IMR-90 (cell line): ENCODE measurements at places on chromosomes 5 and 9. TPM values are rescaled to one million over a fixed set of nuclear protein-coding genes. Genes with fewer than 3 reads are reported as not detected.

DNA sequence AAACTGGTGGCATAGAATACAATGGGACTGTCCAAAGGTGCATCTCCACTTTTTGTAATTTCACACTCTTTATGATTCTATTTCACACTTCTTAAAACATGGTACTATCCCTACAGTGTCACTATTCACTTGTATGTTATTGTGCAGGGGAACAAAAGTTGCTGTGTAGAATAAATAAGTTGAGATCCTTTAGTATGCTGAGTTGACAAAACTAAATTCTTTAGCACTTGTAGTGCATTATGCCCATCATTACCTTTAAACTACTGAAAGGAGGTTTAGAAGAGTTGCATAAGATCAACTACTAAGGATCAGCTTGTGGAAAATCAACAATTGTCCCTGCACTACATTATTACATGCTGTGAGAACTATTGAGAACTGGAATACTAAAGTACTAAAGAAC, 1380.9 kb downstream of the PTPRD start:
- DNase-seq, result no peak
- H3K36me3 ChIP-seq, result no peaks in the 10 kb centered on the region

- H3K27me3 ChIP-seq, result no peaks in the 10 kb centered on the region
- DNase-seq, result no peak
- H3K4me3 ChIP-seq, result no peak overlapping the region
- H3K4me1 ChIP-seq, result no peaks in the 10 kb centered on the region
- no peaks in the 10 kb centered on the region for H3K36me3 ChIP-seq
Observed at GRCh38 chr9:79512251-79512650, 59.5 kb upstream of the TLE4 start.

DNA sequence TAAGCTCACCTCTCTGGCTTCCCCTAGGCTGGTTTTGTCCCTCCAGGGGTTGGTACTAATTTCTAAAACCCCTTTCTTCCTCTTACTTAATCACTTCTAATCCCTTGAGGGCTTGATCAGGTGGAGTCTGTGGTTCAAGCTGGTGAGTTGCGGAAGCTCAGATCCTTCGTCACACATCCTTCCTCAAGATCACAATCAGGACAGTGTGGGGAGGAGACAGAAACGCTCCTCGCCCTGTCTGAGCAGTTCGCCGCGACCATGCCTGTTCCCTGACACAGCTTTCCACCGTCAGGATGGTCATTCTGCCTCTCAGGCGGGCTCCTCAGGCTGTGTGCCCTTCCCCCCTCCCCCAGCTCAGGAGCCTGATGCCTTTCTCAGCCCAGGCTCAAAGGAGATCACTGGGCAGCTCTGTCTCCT, 24.3 kb downstream of the CPLX2 start:
- no peak overlapping the region for H3K27ac ChIP-seq

GRCh38 chr5:172417983-172418630, 36.2 kb downstream of the SH3PXD2B start:
- no peaks in the 10 kb centered on the region for H3K27me3 ChIP-seq
- H3K36me3 ChIP-seq, result peaks cover 28% of the 10 kb centered on the region; the same call in 1 of the 2 replicates
- peaks cover 30% of the 10 kb centered on the region for H3K4me1 ChIP-seq
- H3K4me3 ChIP-seq, result no peak overlapping the region

DNA sequence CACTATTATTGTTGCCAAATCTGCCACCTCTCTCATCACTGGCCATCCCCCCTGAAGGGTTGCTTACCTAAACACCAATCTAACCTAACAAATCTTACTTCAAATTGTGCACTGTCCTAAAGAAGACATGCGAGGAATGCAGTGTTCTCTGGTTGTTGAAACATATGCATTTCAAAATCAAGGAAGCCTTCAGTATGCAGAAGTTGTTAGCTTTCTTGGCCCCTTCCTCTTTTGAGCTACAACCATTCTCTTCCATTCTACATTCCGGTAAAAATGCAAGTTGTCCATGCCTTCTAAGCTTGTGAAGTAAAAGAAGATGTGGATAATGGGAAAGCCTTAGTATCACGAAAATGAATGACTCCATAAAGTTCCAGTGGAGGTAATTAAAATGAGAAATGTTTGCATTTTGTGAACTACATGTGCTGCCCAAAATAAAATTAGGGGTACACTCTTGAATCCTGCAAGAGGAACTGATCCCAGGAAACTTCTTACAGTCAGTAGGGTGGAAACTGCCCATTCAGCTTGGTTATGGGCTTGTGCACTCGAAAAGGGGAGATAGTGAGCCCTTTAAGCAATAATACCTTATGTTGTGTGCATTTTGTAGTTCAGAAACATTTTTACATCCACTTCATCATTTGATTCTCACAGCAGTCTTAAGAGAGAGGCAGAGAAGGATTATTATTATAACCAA, 77.6 kb upstream of the ADRB2 start:
- H3K4me1 ChIP-seq, result no peaks in the 10 kb centered on the region
- no peak overlapping the region for H3K27ac ChIP-seq
- H3K27me3 ChIP-seq, result no peaks in the 10 kb centered on the region
- no peak overlapping the region for H3K4me3 ChIP-seq
- no peak for DNase-seq
- H3K36me3 ChIP-seq, result no peaks in the 10 kb centered on the region

GRCh38 chr5:56155992-56156584, 77.0 kb downstream of the ANKRD55 start:
- H3K36me3 ChIP-seq, result no peaks in the 10 kb centered on the region
- no peaks in the 10 kb centered on the region for H3K27me3 ChIP-seq

The GPR21 gene
- not detected in 2 replicates for polyA plus RNA-seq

DNA sequence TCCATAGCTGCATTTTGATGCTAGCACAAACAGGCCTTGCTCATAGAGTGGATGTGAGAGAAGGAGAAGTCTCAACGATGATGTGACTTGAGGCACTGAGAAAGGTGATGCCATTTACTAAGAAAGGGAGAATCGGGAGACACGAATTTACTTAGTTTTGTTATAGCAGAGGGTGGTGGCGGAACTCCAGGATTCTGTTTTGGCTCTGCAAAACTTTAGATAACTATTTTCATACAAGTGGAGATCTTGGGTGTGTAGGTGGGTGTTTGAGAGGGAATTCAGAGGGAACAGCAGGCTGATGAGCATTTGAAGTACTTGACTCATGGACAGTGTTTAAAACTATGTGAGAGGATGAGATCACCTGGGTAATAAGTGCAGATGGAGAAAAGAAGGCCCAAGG, 43.2 kb downstream of the CACNA1B start:
- no peaks in the 10 kb centered on the region for H3K36me3 ChIP-seq
- no peak for DNase-seq
- H3K27ac ChIP-seq, result no peak overlapping the region
- no peak overlapping the region for H3K4me3 ChIP-seq
- no peaks in the 10 kb centered on the region for H3K27me3 ChIP-seq
- H3K4me1 ChIP-seq, result no peaks in the 10 kb centered on the region

- no peak overlapping the region for H3K27ac ChIP-seq
- no peaks in the 10 kb centered on the region for H3K4me1 ChIP-seq
- no peaks in the 10 kb centered on the region for H3K27me3 ChIP-seq
- H3K4me3 ChIP-seq, result no peak overlapping the region
Observed at GRCh38 chr5:166356096-166356495, 1935.3 kb upstream of the WWC1 start.

- H3K4me3 ChIP-seq, result no peak overlapping the region
- H3K4me1 ChIP-seq, result no peaks in the 10 kb centered on the region
- peaks cover 69% of the 10 kb centered on the region for H3K36me3 ChIP-seq
- H3K27ac ChIP-seq, result no peak overlapping the region
- H3K27me3 ChIP-seq, result no peaks in the 10 kb centered on the region
Observed at GRCh38 chr9:136516191-136516654, 29.6 kb downstream of the NOTCH1 start.

DNA sequence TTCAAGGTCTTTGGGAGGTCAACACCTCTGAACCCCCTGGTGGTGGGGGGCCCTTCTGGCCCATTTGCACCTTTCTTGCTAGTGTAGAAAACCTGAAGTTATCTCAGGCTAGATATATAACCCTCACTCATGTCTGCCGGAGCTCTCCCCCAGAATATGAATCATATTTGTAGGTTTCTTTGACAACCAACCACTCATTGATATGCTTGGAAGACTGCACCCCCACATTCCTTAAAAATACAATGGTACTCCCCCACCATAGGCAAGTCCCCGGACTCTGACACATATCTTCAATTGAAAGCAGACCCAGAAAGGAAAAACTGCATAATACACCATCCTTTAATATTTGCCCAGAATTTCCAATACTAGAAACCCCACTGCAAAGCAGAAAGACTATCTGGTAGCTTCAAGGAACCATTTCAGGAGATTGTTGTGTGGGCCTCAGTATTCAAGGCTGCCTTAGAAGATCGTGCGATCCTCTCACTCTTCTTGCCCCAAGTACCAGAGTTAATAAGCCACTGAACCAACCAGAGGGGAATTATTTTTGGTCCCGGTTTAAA, 978 bp upstream of the UBE2B start:
- peaks cover 4% of the 10 kb centered on the region; the same call in 1 of the 2 replicates for H3K36me3 ChIP-seq
- H3K4me1 ChIP-seq, result no peaks in the 10 kb centered on the region
- no peaks in the 10 kb centered on the region for H3K27me3 ChIP-seq

DNA sequence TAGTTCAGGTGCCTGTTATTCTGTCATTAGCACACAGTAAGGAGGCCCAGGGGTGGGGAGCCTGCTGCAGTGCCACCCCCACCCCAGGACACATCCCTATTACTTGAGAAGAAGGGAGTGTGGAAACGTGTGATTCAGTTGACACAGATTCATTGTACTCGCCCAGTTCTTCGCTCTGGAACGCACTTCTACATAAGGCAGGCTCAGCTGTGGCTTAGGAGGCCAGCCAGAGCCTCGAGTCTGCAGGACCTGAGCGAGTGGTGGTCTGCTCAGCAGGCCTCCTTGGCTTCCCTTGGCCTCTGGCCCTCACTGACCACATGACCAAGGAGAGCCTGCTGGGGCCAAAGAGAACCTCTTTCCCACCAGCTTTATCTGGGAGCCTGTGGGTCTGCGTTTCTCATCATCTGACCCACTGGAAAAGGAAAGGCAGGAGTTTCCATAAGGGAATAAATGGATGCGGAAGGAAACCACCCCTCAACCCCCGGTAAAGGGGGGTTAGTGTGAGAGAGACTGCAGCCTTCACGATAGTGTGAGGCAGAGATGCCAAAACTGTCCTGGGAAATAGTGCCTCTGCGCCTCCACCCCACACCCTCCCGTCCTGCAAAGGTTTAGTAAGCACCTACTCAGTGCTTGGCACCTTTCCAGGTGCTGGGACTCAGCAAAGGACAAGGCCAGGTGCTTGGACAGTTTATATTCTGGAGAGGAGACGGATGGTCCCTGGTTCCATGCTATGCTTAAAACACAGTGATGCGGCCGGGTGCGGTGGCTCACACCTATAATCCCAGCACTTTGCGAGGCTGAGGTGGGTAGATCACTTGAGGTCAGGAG, 73.7 kb downstream of the PPARGC1B start:
- H3K4me3 ChIP-seq, result no peak overlapping the region
- H3K27me3 ChIP-seq, result no peaks in the 10 kb centered on the region
- H3K36me3 ChIP-seq, result no peaks in the 10 kb centered on the region
- peaks cover 15% of the 10 kb centered on the region for H3K4me1 ChIP-seq
- DNase-seq, result peak; percentile 16
- H3K27ac ChIP-seq, result no peak overlapping the region

The PCAT7 gene
- not detected in 2 replicates for polyA plus RNA-seq

GRCh38 chr5:37724395-37725125, 115.3 kb downstream of the GDNF start:
- H3K4me3 ChIP-seq, result no peak overlapping the region
- peaks cover 4% of the 10 kb centered on the region for H3K4me1 ChIP-seq
- H3K27ac ChIP-seq, result no peak overlapping the region
- DNase-seq, result no peak
- H3K36me3 ChIP-seq, result peaks cover 8% of the 10 kb centered on the region
- no peaks in the 10 kb centered on the region for H3K27me3 ChIP-seq

The MLANA gene
- polyA plus RNA-seq, result not detected in 2 replicates

- H3K27ac ChIP-seq, result peak overlapping the region; percentile 86; the same call in 1 of the 2 replicates
- no peak for DNase-seq
- peak overlapping the region; percentile 83 for H3K4me3 ChIP-seq
- H3K36me3 ChIP-seq, result peaks cover 7% of the 10 kb centered on the region
- H3K4me1 ChIP-seq, result peaks cover 11% of the 10 kb centered on the region; the same call in 1 of the 2 replicates
Observed at GRCh38 chr5:159206818-159207217, 2.5 kb downstream of the RNF145 start.

GRCh38 chr9:28984016-28984415, 1410.7 kb upstream of the C9orf72 start:
- H3K27me3 ChIP-seq, result no peaks in the 10 kb centered on the region
- H3K4me1 ChIP-seq, result no peaks in the 10 kb centered on the region
- H3K4me3 ChIP-seq, result no peak overlapping the region
- no peak for DNase-seq
- H3K27ac ChIP-seq, result no peak overlapping the region
- no peaks in the 10 kb centered on the region for H3K36me3 ChIP-seq

DNA sequence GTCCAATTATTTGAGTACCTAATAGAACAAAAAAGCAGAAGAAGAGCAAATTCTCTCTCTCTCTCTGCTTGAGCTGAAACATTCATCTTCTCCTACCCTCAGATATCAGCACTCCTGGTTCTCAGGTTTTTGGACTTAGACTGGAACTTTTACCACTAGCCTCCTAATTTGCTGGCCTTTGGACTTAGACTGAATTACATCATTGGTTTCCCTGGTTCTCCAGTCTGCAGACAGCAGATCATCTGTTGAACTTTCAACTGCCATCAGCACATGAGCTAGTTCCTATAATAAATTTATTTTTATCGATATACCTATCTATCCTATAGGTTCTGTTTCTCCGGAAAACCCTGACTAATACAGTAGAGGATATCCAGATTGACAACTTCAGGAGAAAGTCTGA, 208.9 kb upstream of the GAS1 start:
- no peak for DNase-seq
- H3K4me3 ChIP-seq, result no peak overlapping the region
- H3K27ac ChIP-seq, result no peak overlapping the region
- peaks cover 2% of the 10 kb centered on the region; the same call in 1 of the 2 replicates for H3K4me1 ChIP-seq
- no peaks in the 10 kb centered on the region for H3K27me3 ChIP-seq
- H3K36me3 ChIP-seq, result no peaks in the 10 kb centered on the region

DNA sequence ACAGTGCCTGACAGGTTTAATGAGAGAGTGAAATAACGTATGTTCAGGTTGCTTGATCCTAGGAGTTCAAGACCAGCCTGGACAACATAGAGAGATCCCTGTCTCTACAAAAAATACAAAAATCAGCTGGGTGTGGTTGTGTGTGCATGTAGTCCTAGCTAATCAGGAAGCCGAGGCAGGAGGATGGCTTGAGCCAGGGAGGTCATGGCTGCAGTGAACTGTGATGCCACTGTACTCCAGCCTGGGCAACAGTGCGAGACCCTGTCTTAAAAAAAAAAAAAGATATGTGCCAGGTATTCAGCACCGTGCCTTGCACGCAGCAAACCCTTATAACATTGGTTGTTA, 38.8 kb upstream of the SPRY4 start:
- H3K36me3 ChIP-seq, result no peaks in the 10 kb centered on the region
- H3K27me3 ChIP-seq, result no peaks in the 10 kb centered on the region
- no peak overlapping the region for H3K4me3 ChIP-seq
- peaks cover 10% of the 10 kb centered on the region for H3K4me1 ChIP-seq
- no peak overlapping the region; the same call in 1 of the 2 replicates for H3K27ac ChIP-seq
